Activated CD4-positive, CD25-positive, alpha-beta regulatory T cell treated with anti-CD3 and anti-CD28 coated beads, Interleukin-2, amount 50 U/mL, for 16 hours (primary cell): ENCODE measurements at places on chromosomes 11 and 22.

- DNase-seq, result no peak
Measured at GRCh38 chr11:6201481-6201880, 2.5 kb downstream of the OR52W1 start.

DNA sequence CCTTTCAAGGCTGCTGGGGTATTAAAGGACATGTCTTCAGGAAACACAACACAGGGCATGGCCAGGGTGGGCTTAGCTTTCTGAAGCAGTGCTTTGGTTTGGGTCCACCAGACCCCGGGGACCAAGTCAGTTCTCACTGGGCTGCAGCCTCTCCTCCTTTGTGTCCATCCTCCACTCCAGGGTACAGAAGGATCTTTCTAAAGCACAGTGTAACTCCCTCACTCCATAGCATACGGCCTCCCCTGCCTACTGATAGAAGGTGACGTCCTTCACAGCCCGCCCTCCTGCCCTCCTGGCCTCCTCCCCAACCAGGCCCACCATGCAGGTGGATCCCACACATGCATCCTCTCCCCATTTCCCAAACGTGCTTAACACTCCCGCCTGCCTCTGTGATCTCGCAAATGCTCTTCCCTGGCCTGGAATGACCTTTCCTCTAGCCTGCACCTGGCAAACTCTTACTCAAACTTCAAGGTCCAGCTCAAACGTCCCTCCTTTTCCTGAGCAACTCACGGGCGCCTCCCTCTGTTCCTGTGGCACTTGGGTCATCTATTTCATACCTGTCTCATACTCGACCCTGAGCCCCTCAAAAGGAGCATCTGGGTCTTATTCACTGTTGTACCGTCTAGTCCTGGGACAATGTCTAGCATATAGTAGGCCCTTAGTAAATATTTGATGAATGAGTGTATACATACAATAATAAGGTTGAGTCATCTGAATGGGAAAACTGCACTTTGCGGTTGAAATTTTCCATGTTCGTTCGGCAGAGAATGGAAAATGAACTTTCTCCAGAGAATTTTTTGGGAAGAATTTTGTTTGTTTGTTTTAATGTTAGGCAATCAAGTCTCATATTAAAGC lies 187.7 kb downstream of the EFCAB6 start:
- no peak for DNase-seq

DNA sequence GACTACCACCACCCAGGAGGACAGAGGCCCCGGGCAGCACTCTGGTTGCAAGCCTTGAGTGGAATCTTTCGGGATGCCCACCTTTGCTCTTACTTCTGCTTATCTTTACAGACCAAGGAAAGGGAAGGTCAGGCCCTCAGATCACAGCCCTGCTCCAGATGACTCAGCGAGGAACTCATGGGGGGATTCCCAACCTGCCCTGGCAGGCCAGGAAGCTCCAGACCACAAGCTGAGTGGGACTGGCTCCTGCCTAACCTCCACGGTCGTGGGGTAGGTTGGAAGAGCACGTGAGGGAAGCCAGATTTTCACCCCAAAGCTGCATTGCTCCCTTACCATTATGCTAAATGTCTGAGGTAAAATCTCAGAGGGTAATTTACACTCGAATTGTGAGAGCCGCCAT lies 11.8 kb downstream of the TBC1D10A start:
- DNase-seq, result no peak

DNA sequence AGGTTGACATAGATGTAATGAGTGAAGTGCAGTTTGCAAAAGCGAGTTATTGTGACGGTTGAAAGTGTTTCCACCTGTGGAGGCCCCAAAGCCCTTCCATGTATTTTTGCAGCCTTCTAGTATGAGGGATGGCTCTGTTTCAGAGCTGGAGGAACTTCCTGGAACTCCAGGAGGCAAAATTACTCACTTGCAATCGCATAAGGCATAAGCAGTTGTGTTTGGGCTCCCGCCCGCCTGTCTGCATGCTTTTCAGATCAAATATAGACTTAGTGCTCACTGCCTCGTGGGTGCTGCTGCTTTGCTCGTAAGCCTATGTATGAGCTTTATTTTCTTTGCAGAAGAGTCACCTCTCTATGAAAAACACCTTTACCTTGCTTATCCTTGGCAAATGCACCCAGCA lies 146.8 kb upstream of the LARGE1 start:
- DNase-seq, result no peak
